GM12891 (cell line): ENCODE measurements at places on chromosomes 3 and 15.

DNA sequence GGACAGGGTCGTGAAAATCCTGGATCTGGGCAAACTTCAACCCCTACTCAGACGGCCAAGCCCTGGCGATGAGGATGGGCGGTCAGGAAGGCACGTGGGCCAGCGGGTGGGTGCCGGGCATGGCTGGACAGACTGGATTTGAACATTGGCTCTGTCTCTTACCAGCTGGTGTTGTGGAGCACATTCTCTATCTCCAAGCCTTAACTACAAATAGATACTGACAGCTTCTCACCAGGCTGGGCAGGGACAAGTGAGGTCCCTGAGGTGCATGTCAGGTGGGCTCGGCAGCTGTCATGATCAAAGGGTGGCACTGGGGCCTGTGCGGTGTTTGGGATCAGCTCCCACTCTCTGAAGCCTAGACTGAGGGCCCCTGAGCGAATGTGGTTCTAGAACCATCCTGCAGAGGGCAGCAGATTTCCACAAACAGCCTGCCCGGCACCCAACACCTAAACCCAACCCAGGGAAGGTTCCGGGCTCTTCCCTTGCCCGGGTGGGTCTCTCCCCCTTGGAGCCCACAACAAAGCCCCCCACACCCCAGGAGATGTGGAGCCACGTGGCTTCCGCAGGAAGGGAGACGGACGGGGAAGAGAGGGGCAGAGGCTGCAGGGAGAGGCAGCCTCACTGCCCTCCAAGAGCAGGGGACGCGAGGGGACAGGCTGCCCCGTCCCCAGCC is 58.4 kb downstream of the RGMA start:
- peak; percentile 81 for DNase-seq

DNA sequence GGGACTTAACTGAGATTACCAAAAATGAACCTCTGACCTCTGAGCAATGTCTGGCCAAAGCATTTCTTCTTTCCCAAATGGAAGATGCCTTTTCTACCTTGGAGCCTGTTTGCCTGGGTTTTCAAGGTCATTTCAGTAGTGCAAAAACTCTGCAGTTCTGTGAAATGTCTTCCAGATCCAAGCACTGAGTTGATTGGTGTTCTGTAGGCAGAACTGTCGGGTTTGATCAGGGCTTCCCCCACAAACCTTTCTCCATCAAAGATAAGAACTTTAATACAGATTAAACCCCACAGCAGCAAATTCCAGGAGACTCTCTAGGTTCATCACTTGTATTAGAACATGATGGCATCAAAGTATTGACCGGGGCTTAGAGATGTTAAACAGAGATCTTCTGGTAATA is 192.7 kb upstream of the TOPAZ1 start:
- DNase-seq: no peak

GRCh38 chr3:73435055-73435454 is 189.7 kb downstream of the PDZRN3 start:
- DNase-seq: no peak

DNA sequence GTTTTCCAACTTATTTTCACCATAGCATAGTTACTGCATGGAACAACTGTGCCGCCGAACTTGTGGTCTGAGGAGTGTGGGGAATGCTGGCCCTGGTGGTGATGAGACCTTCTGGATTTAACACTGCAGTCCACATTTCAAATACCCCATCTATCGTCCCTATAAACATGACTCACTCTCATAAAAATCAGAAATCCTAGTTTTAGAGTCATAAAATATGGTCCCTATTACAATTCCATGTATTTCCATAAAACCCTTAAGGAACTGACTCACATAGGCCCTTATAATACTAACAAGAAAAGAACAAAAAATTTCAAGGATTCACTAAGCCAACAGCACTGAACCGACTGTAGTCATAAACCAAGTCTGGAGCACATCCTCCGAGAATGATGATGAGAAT is 147.2 kb downstream of the FOXP1 start:
- no peak for DNase-seq

GRCh38 chr15:88179562-88179961 is 77.0 kb downstream of the NTRK3 start:
- no peak for DNase-seq

- DNase-seq: no peak
Observed at GRCh38 chr3:129749692-129750091, 143.2 kb upstream of the PLXND1 start.

DNA sequence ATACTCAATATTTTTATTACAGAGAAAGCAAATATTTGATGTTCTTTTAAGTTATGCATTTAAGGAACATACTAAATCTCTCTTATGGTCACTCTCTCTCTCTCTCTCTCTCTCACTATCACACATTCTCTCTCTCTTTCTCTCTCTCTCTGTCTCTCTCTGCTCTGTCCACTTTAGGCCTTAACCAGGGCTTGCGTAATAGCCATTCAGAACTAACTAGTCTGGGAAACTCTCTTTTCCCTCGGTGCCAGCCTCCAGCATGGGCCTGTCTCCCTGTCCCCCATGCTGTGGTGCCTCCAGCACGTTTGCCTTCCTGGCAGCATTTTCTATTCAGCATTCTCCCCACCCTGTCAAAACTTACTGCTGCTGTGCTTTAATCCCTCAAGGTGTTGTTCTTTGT is 389.7 kb downstream of the ROBO1 start:
- no peak for DNase-seq

DNA sequence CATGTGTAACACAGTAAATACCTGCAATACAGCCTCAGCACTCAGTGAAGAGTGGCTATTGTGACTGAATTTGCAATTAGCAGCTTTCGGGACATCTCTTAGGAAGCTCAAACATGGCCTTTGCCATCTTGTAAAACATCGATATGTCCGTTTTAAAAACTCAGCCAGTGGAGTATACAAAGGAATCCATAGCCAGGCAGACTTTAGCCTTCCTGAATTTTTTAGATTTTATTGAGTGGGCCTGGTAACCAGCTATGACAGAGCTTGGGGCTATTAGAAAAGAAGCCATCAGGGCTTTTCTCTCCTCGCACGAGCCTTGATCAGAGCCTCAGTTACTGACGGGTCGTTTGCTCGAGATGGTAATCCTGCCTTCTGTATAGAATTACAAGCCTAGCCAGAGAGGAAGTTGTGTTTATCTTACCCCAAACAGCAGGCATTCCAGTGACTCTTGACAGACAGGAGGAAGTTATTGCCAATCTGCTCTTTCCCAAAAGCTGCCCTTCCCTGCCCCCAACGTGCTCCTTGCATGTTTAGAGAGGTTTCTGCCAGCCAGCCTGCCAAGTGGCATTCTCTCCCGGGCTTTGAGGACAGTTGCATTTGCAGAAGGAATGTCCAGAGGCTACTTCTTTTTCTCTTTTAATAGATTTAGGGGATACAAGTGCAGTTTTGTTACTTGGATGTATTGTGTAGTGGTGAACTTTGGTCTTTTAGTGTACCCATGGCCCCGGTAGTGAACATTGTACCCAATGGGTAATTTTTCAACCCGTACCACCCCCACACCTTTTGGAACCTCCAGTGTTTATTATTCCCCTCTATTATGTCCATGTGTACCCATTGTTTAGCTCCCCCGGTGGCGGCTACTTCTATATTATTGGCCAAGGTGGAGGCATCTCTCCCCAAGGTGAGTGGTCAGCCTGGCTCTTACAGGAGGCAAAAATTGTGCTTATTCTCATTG is 40.6 kb downstream of the ITPR1 start:
- no peak for DNase-seq

DNA sequence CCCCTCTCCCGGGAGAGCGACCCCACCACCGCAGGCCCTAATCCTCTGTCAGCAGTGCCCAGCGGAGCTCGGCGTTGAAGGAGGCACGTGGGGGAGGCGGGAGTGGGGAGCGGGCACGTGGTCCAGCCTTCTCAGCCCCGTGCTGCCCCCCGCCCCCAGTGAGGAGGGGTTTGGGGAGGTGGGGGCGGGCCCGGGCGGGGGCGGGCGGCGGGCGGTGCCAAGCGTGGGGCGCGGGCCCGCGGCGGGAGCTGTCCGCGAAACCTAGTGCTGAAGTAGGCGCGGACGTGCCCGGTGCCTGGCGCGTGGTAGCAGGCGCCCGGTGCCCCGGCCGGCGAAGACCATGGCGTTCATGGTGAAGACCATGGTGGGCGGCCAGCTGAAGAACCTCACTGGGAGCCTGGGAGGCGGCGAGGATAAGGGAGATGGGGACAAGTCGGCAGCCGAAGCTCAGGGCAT is at the start of gene CPLX3:
CPLX3 (plus strand) TSS at position 264 of the 456 bp plus-strand sequence; CDS start at position 341, 77 bp downstream.
- DNase-seq: no peak

DNA sequence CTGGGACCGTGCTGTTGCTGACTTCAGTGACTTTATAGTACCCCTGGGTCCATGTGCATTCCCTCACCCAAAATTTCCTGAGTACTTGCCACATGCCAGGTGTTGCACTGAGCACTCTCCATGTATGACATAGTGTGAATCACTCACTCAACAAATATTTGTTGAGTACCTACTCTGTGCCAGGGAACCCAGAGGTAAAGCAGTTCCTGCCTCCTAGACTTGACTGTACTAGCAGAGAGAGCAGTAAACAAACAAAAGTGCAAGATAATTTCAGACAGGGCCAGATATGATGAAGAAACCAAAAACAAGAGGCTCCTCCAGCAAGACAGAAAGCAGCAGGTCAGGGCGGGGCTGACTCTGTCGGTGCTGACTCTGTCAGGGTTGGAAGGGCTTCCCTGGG is 12.2 kb downstream of the TGM4 start:
- DNase-seq: no peak

DNA sequence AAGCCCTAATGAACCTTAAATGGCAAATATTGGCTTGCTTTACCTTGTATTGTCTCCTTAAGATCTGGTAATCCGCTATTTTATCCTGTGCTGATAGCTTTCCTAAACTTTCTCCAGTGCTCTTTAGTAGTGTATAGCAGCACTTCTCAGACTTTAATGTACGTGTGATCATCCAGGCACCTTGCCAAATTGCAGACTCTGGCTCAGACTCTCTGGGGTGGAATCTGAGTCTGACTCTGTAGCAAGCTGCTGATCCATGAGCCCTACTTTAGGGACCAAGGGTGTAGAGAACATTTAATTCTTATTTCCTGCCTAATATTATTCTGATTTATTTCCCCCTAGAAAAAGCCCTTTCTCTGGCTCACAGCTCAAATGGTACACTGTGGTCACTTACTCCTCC is 518.8 kb upstream of the ZNF385D start:
- no peak for DNase-seq

DNA sequence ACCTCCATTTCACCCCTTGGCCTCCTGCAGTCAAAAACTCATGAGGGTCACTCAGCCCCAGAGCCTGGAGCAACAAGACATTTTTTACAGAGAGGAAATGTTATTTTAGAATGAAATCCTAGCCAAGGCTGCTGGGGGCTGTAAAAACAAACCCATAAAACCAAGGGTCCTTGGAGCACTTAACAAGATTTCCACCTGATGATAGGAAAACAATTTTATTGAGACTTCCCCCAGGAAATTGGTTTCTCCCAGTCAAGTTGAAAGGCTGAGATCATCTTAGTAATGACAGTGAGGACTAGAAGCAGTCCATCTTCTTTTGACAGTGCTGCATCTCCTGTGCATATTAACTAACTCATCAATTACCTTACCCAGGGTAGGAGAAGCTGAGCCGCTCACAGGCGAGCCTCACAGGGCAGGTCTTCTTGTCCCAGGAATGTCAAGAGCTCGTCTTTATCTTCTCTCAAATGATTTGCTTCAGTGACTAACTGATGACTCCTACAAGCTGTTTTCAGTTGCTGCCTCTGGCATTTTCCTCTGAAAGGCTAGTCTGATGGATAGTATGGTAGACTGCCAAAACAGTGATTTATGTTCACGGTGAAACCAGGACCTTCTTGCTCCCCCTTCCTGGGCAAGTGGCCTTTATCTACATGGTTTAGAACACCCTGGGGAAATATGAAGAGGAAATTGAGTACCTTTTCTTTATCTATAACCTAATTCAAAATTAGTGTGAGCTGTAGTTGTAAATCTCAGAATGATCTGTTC is 34.6 kb upstream of the AEN start:
- DNase-seq: no peak

GRCh38 chr15:72782274-72783003 is 1.1 kb downstream of the ADPGK start:
- no peak for DNase-seq

DNA sequence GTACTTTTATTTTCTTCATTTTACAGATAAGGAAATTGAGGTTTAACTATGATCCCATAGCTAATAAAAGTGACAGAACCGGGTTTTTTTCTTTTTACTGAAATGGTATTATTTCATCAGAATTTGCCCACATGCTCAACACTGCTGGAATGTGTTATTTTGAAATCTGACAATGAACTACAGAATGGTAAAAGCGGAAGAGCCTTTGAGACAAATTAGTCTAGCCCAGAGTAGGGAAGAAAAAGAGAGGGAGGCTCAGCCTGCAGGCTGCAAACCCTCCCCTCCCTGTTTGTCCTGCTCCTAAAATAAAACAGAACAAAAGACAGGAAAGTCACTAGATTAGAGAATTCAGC is 100.3 kb upstream of the LIPC start:
- no peak for DNase-seq

- DNase-seq: no peak
Observed at GRCh38 chr15:23387621-23388190, 33.2 kb downstream of the GOLGA8S start.

DNA sequence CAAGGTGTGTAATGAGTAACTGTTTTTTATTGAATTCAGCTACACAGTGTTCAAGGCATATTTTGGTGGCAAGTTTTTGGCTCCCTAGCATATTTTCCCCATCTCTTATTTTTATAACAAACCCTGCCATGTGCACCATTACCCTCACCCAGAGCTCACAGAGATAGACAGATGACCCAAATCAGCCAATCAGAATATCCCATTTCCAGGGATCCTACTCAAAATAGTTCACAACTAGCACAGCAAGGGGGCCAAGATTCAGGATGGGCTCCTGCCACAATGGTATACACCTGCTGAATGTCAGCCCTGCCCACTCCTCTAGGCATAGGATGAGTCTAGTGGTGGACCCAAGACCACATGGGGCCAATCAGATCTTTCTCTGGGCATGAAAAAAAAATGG is 78.8 kb upstream of the SETMAR start:
- no peak for DNase-seq

DNA sequence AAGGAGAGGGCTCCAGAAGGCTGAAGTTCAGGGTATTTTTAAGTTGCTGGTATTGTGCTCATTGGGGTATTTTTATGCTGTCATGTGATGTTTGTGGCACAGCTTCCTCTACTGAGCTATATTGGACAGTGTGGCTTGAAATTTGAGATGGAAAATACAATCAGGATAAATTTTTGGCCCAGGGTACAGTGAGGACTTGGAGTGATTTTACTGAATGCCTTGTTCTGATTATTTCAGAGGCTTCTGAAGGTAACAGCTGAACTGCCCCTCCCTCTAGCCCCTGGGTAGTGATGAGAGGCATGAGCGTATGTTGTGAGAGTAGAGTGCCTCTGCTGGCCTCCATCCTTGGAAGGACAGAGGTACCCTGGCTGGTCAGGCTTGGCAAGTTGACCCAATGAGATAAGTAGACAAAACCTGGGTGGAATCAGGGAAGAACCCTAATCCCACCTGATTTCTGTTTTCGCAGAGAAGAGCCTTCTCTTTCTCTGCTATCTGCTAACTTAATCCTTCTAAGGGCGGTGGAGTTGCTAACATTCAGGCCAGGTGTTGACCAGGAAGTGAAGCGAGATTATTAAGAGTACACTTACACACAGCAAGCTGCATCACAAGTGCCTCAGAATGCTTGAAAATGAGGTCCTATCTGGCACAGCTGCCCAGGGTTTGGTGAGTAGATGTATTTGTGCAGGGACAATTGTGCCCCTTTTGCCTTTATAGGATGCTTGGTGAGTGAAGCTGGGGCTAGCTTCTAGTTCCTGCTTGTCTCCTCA is 98.1 kb upstream of the CLSTN2 start:
- no peak for DNase-seq

GRCh38 chr15:49848807-49849206 is 228.0 kb downstream of the DTWD1 start:
- no peak for DNase-seq

GRCh38 chr3:18403061-18403460 is 22.1 kb downstream of the SATB1 start:
- DNase-seq: no peak

- DNase-seq: no peak
Observed at GRCh38 chr3:111712294-111713167, 117.4 kb upstream of the ZBED2 start.
